ENCODE measurements at places on chromosomes 6 and 20.

DNA sequence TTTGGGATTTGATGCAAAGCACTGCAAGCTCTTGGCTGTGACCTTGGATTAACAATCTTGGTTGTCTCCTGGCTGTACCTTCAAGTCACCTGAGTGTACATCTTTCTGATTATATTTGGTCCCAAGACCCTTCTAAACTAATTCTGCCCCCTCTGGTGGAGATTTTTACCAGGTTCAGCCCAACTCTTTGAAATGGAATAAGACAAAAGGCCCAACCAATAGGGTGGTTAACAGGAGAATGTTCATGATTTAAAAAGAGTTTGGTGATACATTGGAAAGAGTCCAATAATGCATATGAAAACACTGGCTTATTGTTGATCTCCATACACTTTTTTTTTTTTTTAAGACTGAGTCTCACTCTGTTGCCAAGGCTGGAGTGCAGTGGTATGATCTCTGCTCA is 77.5 kb upstream of the CD83 start:
- no peak for DNase-seq

DNA sequence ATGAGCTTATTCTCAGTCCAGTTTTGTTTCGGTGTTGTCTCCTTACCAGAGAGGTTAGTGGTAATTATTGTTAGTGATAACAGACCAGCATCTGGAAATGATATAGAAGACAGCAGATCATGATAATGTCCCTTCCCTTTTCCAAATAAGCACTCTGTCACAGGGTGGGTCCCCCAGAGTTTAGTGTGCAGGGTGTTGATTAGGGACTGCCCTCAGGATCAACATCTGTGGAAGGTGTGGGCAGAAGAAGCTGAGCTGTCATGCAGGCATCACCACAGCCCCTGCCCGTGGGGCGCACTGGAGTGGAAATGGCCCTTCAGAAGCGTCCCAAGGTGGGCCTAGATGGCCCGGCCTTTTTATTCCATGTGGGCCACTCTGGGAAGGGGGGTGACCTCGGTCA is 67.6 kb upstream of the DTNBP1 start:
- no peak for DNase-seq

DNA sequence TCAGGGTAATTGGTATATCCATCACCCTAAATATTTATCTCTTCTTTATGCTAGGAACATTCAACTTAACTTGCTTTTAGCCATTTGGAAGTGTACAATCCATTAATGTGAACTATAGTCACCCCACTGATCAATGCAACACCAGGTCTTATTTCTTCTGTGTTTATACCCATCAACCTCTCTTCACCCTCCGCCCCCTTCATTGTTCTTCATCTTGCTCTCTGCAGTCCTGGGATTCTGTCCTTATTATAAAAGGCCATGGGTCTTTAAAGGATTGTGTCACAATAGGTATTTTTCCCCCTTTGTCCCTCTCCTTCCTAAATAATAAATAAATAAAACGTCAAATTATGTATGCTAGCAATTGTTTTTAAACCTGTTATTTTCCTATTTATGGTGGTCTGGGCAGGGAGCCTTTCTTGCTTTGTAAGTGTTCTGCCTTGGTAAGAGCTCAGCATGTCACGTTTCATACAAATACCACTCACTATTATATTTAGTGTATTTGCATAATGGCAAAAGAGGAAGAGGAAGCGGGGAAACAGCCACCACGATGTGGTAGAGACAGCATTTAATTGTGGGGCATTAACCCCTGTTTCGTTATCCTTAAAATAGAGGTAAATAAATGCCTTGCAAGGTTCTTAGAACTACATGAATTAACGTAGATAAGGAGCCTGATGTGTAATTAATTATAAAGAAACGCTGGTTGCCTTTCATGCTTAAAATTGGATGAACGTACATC is 1.9 kb downstream of the ABRACL start:
- DNase-seq = peak; percentile 46

GRCh38 chr6:122903266-122903915 is 92.6 kb upstream of the CLVS2 start:
- no peak for DNase-seq

DNA sequence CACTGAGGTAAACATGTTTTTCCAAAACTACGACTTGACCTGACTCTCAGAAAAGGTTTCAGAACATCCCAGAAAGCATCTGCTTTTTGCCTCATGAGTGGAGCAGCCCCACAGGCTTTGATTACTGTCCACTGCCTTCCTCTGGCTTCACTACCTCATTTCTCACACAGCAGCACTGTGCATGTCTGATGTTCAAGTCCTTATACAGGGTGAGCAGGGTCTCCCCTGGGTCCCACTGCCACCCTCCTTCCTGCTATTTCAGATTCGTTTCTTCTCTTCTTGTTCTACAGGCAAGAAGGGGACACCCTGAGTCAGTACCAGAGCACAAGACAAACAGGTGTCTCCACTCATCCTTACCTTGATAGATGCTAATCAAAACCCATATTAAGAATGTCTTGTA is 64.7 kb upstream of the NFATC2 start:
- DNase-seq = peak; percentile 18

DNA sequence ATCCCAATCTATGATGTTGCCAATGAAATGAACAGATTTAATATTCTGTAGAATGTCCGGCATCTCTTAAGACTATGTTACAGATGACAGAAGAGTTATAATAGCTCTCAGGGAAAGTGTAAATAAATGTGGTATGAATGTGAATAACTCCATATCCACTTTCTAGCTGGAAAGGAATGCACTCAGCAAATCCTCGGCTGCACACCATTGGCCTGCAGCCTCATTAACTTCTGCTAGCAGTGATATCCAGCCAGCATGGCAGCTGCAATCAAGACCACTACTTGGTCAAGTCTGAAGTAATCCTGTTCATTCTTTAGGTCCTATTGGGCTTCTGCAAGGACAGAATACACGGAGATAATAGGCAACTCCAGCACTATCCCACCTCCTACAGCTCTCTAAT is 17.3 kb upstream of the MICA start:
- DNase-seq = no peak

DNA sequence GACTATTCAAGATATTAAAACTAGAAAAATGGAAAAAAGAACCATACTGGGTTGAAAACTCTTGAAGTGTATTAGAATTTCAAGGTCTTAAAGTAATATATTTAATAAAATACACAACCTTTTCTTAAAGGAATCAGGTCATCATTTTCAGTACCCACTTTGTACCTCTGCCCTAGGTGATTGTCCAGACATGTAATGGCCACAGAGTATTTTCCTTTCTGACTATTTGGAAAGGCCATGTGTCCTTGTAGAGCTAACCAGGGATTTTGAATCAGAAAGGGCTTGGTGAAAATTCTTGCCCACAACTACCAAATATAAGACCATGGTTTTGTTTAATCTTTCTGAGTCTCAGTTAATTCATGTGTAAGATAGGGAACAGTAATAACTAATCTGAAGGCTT is 91.4 kb upstream of the MLIP start:
- DNase-seq = no peak

- DNase-seq = no peak
Observed at GRCh38 chr20:58403272-58403671, 14.2 kb downstream of the VAPB start.

GRCh38 chr20:58709703-58710039 is 17.1 kb downstream of the NPEPL1 start:
- DNase-seq = no peak

DNA sequence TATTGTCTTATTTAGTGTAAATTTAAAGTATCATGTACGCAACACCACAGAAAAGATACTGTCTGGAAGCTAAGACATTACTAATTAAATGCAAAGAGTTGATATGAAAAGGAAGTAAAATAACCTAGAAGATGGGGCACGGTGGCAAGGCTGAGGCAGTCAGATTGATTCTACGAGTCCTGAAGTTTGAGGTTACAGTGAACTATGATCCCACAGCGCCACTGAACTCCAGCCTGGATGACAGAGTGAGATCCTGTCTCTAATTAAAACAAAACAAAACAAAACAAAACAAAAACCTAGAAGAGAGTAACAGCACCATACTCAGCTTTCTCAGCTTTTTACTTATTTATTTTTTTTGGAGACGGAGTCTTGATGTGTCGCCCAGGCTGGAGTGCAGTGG is 199.0 kb downstream of the PRKN start:
- DNase-seq = no peak

GRCh38 chr20:33022289-33022688 is 9.2 kb upstream of the BPIFB6 start:
- no peak for DNase-seq

DNA sequence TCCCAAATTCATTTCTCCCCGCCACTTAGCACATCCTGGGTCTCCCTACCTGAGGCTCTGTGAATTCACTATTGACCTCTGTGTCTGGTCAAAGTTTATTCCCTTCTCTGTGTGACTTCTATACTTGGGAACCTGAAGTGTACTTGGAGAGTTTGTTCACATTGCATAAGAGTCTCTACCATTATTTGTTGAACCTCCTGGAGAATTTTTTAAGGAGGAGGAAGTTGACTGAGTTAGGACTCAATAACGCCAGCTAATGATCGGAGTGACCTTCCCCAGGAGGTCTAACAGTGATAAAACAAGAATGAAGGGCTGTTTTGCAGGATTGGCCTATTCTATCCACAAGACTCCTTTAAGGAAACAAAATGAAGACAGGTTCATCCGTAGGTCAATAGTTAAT is 23.6 kb downstream of the STMND1 start:
- DNase-seq = no peak

DNA sequence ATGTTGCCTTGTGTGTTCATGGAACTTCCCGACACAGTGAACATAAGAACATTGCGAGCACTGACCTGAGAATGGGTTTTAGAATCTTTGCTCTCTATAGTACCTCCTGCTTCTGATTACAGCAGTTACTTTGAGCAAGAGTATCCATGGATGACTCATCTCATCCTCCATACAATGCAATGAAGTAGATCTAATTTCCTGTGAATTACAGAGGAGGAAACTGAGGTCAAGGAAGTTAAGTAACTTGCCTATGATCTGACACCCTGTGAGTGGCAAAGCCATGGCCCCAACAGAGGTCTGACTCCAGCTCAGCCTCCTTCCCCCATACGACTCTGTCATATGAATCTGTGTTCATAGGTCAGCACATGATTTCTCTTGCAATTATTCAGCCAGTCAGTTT is 518.1 kb downstream of the TFAP2A start:
- no peak for DNase-seq

GRCh38 chr6:84749181-84749580 is 15.2 kb downstream of the TBX18 start:
- no peak for DNase-seq

DNA sequence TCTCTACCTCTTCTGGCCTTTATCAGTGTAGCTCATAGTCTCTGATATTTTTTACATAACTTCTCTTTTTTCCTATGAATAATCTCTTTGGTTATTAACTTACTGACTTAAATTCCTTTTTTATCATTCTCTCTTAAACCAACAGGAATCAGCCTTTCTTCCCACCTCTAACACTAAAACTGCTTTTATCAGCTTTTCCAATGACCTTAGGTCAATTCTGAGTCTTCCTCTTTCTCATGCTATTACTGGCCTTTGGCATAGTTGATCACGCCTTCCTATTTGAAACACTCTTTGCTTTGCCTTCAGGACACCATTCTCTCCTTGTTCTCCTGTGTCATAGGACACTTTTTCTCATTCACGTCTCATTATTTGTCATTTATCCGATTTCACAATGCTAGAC is 8.1 kb upstream of the HINT3 start:
- no peak for DNase-seq

DNA sequence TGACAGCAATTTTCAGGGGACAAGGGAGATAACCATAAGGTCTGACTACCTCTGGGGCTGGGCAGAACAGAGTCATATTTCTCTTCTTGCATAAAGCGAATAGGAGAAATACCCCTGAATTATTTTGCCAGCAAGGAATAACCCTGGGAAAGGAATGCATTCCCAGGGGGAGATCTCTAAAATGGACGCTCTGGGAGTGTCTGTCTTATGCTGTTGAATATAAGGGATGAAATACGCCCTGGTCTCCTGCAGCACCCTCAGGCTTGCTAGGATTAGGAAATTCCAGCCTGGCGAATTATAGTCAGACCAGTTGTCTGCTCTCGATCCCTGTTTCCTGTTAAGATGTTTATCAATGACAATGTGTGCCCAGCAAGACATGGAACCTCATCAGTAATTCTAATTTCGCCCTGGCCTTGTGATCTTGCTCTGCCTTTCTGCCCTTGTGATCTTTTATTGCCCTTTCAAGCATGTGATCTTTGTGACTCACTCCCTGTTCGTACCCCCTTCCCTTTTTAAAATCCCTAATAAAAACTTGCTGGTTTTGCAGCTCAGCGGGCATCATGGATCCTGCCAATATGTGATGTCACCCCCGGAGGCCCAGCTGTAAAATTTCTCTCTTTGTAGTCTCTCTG is 221.6 kb upstream of the HS3ST5 start:
- DNase-seq = no peak

GRCh38 chr6:136282906-136283305 is 6.7 kb downstream of the BCLAF1 start:
- no peak for DNase-seq

GRCh38 chr6:112939563-112939962 is 592.4 kb downstream of the RFPL4B start:
- no peak for DNase-seq

- no peak for DNase-seq
Observed at GRCh38 chr6:160978141-160978901, 13.2 kb upstream of the MAP3K4 start.
